Kasumi-1 (cell line): ENCODE measurements at places on chromosomes 5 and 9.

GRCh38 chr9:113529336-113530009 is 65.9 kb downstream of the RGS3 start:
- DNase-seq, result no peak

DNA sequence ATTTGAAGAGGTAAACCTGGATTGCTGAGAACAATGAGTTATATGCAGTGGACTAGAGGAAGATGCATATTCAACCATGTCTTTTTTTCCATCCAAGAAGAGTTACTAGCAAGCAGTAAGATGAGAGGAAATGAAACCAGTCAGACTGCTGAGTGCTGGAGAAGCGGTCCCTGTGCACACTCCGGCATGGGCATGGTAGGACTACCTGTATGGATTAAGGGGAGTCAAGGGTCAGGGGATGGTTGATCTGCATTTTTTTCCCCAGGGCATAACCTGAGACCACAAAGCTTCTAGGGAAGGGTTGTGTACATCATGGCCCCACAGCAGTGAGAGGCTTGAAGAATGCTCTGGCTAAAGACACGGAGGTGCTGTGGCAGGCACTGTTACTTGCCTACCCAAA is 76.6 kb upstream of the ZNF169 start:
- no peak for DNase-seq

- no peak for DNase-seq
These were observed 4.5 kb downstream of the DUSP1 start for GRCh38 chr5:172766287-172767108.

GRCh38 chr9:13705918-13706317 is 426.4 kb upstream of the MPDZ start:
- DNase-seq, result no peak

- no peak for DNase-seq
These were observed 172.9 kb downstream of the CFAP90 start for GRCh38 chr5:7678030-7678429.

- peak; percentile 64 for DNase-seq
These were observed 165.1 kb downstream of the PLK2 start for GRCh38 chr5:58294598-58295305.

- DNase-seq, result no peak
These were observed 205.7 kb downstream of the NTRK2 start for GRCh38 chr9:84875193-84875592.

- no peak for DNase-seq
These were observed 24.8 kb downstream of the GRIA1 start for GRCh38 chr5:153515301-153515700.

DNA sequence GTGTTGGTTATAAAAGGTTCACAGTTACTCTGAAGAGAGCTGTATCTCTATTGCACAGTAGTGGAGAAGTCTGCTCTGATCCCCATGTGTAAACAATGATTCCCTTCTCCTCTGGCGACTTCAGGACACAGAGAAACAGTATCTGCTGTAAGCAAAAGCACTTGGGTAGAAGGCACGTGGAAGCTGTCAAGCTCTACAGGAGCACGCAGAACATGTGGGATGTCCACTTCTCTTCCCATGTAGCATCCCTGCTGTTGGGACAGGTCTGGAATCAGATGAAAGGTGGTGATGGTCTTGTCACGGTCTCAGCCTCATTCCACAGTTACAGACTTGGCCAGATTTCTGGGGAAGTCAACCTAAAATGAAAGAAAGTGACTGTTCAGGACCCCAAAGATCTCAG is 9.4 kb upstream of the MAPK9 start:
- DNase-seq, result no peak

GRCh38 chr5:175159956-175160355 is 284.0 kb downstream of the DRD1 start:
- no peak for DNase-seq

- no peak for DNase-seq
These were observed 33.3 kb upstream of the DAPK1 start for GRCh38 chr9:87464110-87464991.

GRCh38 chr9:95970317-95970716 is 94.8 kb downstream of the ERCC6L2 start:
- DNase-seq, result no peak

DNA sequence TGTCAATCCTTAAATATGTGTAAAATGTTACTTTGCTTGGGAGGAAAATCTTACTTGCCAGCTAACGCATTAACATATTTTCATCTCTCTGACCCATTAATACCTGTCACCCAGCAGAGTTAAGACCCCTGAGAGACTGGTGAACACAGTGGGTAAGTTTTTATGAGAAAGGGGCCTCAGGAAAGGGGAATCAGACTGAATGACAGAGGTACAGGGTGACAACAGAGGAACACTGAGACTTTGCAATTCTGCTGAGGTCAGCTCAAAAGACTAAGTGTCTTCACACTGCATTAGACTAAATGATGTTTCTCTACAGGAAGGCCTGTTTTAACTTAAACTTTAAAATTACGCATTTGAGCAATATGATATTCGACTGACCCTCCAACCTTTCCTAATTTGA is 223.8 kb downstream of the EFNA5 start:
- no peak for DNase-seq

DNA sequence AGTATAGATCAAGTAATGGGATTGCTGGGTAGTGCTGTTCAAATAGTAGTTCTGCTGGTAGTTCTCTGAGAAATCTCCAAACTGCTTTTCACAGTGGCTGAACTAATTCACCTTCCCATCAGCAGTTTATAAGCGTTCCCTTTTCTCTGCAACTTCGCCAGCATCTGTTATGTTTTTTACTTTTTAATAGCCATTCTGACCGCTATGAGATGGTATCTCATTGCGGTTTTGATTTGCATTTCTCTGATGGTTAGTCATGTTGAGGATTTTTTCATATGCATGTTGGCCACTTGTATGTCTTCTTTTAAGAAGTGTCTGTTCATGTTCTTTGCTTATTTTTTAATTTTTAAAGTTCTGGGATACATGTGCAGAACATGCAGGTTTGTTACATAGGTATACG is 279.2 kb upstream of the NREP start:
- no peak for DNase-seq

DNA sequence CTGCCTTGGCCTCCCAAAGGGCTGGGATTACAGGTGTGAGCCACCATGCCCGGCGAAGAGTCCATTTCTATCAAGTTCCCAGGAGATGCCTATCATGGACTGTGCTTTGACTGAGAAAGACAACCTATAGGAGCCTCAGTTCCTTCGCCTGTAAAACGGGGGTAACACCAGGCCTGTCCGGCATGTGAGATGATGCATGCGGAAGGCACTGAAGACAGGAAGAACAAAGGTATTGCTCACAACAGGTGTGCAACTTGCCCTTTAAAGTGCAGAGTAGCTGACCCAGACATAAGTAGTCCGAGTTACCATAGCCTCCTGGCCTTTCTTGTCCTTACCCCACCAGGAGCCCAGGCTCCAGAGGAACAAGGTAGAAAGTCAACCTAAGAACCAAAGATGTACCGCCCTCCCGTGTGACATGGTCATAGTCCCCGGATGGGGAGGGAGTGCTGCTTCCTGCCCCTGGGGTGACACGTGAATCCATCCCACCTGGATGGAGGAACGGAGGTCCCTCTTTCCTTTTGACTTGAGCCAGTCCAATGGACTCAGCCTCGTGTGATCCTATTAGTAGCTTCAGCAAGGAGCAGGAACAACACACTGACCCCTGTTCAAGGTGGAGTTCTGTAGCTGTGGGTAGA is 60.3 kb downstream of the HSPA4 start:
- DNase-seq, result no peak

GRCh38 chr9:19665146-19665863 is 123.5 kb downstream of the SLC24A2 start:
- DNase-seq, result no peak

GRCh38 chr9:124271660-124272059 is 13.9 kb downstream of the NEK6 start:
- DNase-seq, result no peak

GRCh38 chr5:38831909-38832308 is 13.9 kb upstream of the OSMR start:
- DNase-seq, result peak; percentile 57

DNA sequence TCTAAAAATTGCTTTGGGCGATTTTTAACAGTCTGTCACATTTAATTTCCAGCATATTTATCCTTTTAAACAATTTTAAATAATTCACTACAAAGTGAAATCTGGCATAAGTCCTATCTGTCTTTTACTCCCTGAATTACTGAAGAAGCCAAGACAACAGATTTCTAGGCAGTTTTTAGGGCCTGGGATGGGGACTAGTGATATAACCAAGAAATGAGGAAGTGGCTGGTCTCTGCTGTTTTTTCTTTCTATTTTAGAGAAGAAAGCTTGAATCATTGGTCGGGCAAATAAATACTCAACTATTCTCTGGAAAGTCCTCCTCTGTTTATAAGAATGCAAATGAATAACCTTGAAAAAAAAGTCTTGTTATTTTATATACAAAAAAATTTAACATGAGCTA is 79.7 kb upstream of the SSBP2 start:
- peak; percentile 74 for DNase-seq

- DNase-seq, result no peak
These were observed 453.1 kb upstream of the RGMB start for GRCh38 chr5:98320343-98320742.

- no peak for DNase-seq
These were observed 249.0 kb upstream of the ZNF608 start for GRCh38 chr5:124995421-124995820.

- DNase-seq, result peak; percentile 10
These were observed 233.1 kb upstream of the ANKRD55 start for GRCh38 chr5:56466136-56466816.

GRCh38 chr5:137888863-137889759 is at the start of gene PKD2L2:
Gene PKD2L2, plus strand, starts transcription at chr5:137889457. Its CDS starts 35 bp downstream, at chr5:137889492.
- DNase-seq, result peak; percentile 81

GRCh38 chr5:168699002-168699401 is 119.8 kb upstream of the PANK3 start:
- no peak for DNase-seq

- DNase-seq, result no peak
These were observed 33.8 kb downstream of the GDNF start for GRCh38 chr5:37806016-37806415.

DNA sequence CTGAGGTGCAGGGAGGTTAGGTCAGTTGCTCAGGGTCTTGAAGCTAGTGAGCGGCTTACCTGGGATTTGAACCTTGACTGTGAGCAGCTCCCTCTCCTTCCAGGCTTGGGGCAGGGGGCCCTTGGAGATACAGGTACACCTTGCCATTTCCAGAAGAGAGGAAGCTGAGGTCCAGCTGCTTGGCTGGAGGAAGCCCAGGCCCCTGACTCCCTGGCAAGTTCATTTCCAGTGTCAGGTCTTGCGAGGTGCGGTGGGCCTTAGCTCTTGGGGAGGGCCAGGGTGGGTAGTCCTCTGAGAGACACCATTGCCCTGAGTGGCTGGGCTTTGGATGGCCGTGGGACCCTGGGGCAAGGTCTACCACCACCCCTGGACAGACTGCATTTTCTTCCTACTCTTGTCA is 9.3 kb downstream of the PPARGC1B start:
- no peak for DNase-seq

DNA sequence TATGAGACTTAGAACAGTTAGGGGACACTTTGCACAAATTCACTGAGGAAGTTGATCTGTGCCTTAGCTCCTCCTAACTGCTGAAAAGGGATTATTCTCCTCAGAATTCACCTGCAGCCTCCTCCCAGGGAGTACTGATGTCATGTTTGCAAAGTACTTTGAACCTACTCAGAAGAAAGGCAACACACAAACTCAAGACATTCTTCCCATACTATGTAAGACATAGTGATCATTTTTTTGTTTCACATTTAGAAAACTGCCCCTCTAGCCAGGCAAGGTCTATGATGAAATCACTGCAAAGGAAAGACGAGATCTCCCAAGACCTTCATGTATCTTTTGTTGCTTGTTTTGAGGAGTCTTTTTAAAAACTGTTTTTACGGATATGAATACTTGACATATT is 10.6 kb upstream of the VLDLR start:
- no peak for DNase-seq

DNA sequence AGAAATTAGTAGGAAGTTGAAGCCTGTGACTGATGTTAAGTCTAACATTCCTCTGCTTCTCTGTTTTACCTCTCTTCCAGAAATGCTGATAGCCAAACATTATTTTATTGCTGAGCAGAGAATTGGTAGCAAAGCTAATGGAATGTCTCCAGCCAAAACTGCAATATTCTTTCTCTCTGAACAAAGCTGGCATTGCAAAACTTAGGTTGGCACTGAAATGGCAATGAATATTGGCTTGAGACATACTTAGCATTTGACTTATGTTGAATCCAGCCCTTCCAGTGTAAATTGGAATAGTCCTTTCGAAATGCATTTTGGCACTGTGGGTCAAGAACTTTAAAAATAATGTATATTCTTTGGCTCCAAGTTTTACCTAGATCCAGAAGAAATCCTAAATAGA is 21.1 kb downstream of the FAF2 start:
- no peak for DNase-seq

GRCh38 chr5:59893429-59894227 is at the start of gene PDE4D:
Gene PDE4D, minus strand, starts transcription at chr5:59893726.
- DNase-seq, result peak; percentile 70

GRCh38 chr5:91332267-91333045 is 50.7 kb downstream of the ARRDC3 start:
- no peak for DNase-seq

GRCh38 chr9:107029146-107029545 is 166.2 kb downstream of the ZNF462 start:
- DNase-seq, result no peak

DNA sequence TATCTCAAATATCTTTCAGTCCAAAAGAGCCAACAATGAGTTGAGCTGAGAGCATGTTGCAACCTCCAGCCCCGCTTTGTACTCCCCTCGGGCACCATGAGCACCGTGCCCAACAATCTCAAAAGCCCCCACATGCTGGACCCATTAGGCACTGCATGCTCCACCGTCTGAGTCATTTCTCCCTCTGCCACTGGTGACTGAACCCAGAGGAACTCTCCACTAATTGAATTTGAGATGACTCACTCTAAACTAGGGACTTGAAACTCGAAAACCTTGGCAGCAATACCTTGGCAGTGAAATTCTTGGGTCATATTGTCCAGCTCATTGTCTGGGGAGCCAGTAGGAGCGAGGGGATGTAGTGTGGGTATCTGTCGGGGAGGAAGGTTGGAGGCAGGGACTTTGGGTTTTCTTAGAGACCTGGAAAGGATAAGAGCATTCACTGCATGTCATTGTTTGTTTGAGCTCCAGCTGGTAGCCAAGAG is 49.9 kb upstream of the SLIT3 start:
- DNase-seq, result no peak

DNA sequence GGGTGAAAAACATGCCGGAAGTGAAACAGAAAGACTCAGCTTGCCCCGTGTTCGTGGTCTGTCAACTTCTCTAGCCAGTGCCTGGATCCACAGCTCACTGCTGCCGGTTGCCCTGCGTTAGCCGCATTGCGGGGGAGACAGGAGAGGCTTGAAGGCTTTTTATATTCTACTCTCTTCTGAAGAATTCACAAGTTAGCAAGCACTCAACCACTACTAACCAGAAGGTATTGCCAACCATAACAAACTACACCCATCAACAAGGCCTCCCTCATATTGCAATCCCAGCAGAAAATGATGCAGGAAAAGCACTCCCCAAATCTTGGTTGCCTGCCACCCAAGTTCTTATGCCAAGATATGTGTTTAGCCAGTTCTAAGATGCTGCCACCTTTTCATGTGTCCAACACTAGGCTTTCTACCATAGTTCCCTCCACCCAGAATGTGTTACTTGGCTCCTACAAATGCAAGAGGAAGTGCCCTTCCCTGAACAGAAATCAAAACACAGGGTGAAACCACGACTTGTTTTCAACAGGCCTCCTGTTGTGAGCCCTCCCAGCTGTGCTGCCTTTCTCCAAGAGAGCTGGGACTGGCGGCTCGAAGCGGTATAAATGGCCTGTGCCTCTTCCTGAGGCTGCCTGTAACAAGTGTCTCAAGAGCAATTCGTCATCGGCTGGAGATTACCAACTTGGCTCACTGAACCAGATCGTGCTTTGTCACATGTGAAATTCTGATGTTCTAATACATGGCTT is 129.0 kb downstream of the SNX18 start:
- DNase-seq, result peak; percentile 82
